ENCODE measurements at places on chromosomes 12 and 14.

- DNase-seq = no peak
Measured at GRCh38 chr14:55245657-55246268, 25.5 kb upstream of the FBXO34 start.

DNA sequence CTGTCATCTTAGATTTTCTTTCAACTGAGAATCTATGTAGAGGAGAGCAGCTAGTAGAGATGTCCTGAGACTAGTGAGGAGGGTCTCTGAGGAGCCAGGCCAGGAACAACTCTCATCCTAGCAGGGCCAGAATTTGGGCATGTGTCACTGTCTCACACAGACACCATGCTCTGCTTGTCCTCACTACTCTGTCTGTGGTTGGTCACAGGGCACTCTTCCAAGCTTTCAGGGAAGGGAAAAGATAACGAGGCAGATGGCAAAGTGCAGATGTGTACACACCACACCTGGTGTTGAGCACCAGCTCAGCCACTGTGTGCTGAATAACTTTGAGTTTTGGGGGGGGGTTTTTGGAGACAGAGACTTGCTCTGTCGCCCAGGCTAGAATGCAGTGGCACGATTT lies 2.5 kb downstream of the SSPN start:
- DNase-seq = no peak

DNA sequence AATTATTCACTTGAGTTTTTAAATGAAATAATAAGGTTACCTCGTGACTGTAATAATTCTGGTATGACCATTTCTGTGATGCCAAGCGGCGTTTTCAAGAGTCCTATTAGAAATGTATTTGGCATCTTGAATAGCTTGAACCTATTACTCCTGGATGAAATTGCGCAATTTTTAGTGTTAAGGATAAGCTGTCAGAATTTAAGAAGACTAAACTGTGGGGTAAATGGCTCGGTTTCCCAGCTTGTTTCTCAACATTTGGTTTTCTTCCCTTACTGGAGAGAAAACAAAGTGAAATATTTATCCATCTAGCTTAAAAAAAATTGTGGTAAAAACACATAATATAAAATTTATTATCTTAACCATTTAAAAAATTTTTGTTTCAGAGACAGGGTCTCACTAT lies 26.8 kb downstream of the PCNX1 start:
- DNase-seq = no peak

- no peak for DNase-seq
Measured at GRCh38 chr12:95701275-95701674, 89.3 kb downstream of the NTN4 start.

DNA sequence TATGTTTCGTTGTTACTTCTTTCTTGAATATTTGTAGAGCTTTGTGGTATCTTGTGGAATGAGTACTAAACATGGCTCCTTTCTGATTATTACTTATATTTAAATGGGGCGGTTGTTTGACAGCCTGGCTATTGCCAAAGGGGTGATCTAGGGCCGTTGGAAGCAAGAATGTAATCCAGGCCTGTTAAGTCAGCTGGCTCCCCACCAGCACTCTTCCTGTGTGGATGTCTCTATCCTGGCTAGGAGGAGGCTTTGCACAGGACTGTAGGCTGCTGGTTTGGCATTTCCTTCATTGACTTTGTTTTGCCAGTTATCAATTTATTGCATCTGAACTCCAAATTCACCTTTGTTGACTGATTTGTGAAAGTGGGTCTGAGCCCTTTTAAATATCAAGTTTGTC lies 5.6 kb downstream of the FAM234B start:
- no peak for DNase-seq

DNA sequence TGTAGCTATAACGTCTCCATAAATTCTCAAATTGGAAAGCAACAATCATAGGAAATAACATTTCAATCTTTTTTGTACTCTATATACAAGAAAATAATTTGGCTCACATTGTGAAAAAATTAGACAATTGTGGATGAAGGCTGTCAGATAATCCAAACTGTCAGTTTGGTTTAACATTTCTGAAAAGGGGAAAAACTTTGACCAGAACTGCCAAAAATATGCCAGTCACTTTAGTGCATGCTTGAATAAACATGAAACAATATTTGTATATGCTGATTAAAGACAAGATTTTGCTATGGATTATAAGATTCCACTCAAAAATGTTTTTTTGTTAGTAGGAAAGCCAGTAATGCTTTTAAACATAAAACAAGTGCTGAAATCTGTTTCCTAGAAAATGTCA lies 38.9 kb downstream of the CCDC59 start:
- no peak for DNase-seq

GRCh38 chr12:97756066-97756666 lies 293.6 kb downstream of the RMST start:
- no peak for DNase-seq

GRCh38 chr14:51884086-51884927 lies 23.9 kb downstream of the GNG2 start:
- no peak for DNase-seq

GRCh38 chr14:102491786-102492530 lies 17.6 kb downstream of the ANKRD9 start:
- no peak for DNase-seq

DNA sequence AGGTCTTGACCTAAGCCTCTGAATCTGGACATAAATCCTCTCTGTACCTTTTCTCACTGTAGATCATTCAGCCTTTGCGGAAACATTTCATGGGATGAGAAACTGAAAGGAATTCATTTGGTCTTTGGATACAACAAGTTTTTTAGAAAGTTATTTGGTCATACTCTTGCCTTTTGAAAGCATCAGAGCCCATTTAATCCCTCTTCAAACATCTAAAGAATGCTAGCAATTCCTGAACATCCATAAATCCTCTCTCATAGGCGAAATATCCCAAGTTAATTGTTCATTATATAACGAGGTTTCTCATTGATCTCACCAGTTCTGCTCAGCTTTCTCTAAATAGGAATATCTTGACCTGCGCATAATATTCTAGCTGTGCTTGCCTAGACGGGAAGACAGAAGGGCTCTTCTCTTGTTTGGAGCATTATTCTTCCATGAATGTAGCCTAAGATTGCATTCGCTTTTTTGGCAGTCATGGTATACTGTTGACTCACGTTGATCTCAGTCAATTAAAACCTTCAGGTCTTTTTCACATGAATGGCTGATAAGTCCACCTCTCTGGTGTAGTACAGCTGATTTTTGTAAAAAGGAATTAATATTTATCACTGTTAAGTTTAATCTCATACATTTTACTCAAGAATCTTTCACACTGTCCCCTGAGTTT lies 24.1 kb downstream of the NTN4 start:
- DNase-seq = no peak

All from urothelium cell line (cell line).